CD4-positive, alpha-beta memory T cell (primary cell): ENCODE measurements at places on chromosomes 7 and 10.

GRCh38 chr7:149245744-149246143 is 6.3 kb downstream of the ZNF212 start:
- no peak for DNase-seq

- DNase-seq = no peak
These were observed 109.7 kb downstream of the SLIT1 start for GRCh38 chr10:97075961-97076525.

GRCh38 chr10:122699796-122700455 is at the start of gene C10orf120:
C10orf120 (minus strand) TSS chr10:122699846; CDS start chr10:122699790, 56 bp downstream.
- DNase-seq = no peak

DNA sequence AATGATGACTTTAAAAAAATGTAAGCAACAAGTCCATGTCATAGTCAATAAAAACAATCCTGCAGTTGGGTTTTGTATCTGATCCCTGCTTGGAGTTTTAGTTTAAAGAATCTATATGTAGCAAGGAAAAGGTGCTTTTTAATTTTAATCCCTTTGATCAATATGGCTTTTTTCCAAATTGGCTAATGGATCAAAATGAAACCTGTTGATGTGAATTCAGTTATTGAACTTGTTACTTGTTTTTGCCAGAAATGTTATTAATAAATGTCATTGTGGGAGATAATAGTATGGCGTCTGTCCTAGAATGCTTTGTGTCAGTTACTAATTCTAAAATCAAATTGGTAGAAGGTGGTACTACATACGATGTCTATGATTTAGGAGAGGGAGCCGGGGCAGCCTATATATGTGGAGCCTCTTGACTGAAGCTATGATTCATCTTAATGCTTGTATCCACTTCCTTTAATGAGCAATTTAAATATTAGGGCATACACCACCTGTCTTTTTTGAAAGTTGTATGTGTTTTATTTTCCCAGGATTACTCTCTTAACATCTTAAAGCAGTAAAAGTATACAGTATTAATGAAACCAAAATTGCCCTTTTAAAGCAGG is 10.3 kb upstream of the PBLD start:
- DNase-seq = no peak

GRCh38 chr7:78472519-78472918 is 673.9 kb downstream of the PHTF2 start:
- DNase-seq = no peak

GRCh38 chr10:51654918-51655317 is 44.5 kb downstream of the CSTF2T start:
- no peak for DNase-seq

- no peak for DNase-seq
These were observed 530.9 kb downstream of the KCNMA1 start for GRCh38 chr10:77106676-77107075.

DNA sequence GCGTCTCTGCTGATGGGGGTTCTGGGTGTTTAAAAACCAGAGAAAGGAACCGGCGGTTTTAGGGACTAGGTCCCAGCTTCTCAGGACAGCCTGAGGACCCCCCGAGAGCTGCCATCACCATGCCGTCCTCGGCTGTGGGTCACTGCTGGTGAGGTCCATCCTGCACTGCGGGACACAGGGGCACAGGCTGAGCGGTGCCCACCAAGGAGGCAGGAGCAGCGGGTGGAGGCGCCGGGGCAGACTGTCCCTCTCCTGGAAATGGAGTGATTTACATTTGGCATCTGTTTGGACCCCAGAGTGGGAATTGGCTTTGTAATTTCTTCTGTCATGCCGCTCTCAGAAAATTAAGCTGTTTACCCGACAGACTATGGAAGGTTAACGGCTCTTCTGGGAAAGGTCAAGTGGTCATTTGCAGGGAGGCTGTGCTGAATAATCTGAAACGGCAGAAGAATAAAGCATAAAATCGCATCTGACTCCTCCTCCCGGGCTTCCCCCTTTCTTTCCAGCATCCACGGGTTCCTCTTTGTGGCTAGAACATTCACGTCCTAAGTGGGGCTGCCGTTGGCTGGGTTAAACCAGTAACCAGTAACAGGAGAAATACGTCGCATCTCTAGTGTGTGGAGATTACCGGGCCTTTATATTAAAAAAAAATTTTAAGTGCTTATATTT is 31.7 kb downstream of the LHPP start:
- no peak for DNase-seq

GRCh38 chr10:97733256-97733655 is 3.7 kb upstream of the ZFYVE27 start:
- DNase-seq = no peak

GRCh38 chr10:30804478-30805055 is 175.0 kb upstream of the LYZL2 start:
- DNase-seq = no peak

GRCh38 chr7:149175150-149175549 is 20.2 kb upstream of the ZNF282 start:
- no peak for DNase-seq

- DNase-seq = no peak
These were observed 40.8 kb upstream of the TSPAN33 start for GRCh38 chr7:129103561-129104324.

DNA sequence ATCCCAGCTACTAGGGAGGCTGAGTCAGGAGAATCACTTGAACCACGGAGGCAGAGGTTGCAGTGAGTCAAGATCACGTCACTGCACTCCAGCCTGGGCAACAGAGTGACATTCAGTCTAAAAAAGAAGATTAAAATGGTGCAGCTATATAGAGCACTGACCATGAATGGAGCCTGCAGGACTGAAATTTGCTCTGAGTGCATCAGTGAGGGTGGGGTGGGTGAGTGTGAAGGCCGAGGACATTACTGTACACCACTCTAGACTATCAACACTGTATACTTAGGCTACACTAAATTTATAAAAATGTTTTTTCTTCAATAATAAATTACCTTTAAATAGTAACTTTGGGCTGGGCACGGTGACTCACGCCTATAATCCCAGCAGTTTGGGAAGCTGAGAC is 294.7 kb downstream of the PTPRN2 start:
- no peak for DNase-seq

DNA sequence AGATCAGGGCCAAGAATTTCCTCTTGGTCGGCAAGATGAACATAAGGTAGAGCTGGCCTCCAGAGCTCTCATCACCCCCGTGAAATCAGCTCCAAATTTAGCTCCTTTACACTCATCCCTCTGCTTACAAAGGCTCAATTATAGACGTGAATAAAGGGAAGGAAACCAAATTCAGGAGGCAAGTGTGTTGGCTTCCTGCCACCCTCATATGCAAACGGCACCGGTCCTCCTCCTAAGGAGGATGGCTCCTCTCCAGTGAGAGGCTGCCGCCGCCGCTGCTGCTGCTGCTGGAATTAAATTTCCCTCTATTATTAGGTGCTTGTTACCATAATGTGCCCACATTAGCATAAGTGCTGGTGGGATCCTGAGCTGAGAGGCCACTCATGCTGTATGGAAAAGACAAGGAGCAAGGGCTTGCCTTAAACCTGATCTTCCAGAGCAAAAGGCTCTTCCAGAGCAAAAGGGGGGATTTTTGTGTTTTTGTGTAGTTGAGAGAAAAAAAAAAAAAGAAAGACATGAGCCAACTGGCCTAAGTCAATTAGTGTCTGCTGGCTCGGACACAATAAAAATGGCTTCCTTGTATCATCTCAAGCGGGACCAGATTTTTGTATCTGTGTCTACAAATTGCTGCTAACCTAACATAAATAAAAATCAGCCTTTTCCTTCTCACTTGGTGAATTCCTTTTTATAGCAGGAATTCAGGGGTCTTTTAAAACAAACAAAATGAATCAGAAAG is 68.4 kb downstream of the CDHR3 start:
- no peak for DNase-seq

DNA sequence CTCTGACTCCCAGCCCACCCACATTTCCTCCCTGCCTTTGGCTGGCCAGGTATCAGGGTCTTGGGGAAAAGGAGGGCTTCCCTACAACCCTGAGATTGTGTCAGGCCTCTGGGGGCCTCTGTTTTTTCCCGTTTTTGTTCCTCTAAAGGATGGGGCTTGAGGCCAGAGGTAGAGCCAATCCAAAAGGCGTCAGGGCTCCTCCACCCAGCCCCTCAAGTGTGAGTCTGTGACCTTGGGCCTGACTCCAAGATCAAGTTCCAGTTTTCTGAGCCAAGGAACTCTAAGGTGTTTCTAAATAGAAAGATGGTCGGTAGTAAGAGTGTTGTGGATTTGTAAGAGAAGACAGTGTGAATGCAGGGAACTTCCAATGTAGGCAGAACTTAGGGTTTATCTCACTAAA is 6.6 kb downstream of the EEPD1 start:
- DNase-seq = no peak

- DNase-seq = no peak
These were observed 57.0 kb downstream of the CELF2 start for GRCh38 chr10:11074536-11075267.
